Stimulated activated CD4-positive, alpha-beta T cell treated with anti-CD3 and anti-CD28 coated beads, Interleukin-1b, Interleukin-23, amount 100 ng/mL, for 1 hour (primary cell): ENCODE measurements at places on chromosomes 11 and 22.

GRCh38 chr11:109641549-109641948 is 219.6 kb downstream of the C11orf87 start:
- no peak for DNase-seq

- no peak for DNase-seq
These were observed 91.7 kb downstream of the PDE2A start for GRCh38 chr11:72582206-72583176.

DNA sequence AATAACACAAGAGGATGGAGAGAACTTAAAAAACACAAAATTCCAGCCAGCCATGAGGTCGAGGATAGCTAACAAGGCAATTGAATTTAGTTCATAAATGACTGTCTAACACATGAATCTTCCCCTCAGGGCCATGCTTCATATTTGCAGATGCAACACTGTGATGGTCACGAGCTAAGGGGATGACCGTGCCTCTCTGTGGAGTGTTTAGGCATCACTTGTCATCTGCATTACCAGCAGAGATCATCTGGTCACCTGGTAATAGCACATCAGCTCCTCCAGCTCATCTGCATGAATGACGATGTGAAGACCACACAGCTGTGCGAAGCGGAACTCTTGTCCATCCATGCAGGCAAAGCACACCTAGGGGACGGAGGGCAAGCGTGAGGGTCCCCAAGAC is 20.9 kb upstream of the SLC25A1 start:
- DNase-seq = no peak

- no peak for DNase-seq
These were observed 78.0 kb upstream of the SHANK2 start for GRCh38 chr11:71330349-71330748.

GRCh38 chr22:36544107-36544620 is 15.2 kb upstream of the EIF3D start:
- DNase-seq = no peak

- no peak for DNase-seq
These were observed 31.4 kb downstream of the TECTA start for GRCh38 chr11:121132211-121132976.

- DNase-seq = no peak
These were observed 189.0 kb upstream of the NARS2 start for GRCh38 chr11:78763664-78764063.

DNA sequence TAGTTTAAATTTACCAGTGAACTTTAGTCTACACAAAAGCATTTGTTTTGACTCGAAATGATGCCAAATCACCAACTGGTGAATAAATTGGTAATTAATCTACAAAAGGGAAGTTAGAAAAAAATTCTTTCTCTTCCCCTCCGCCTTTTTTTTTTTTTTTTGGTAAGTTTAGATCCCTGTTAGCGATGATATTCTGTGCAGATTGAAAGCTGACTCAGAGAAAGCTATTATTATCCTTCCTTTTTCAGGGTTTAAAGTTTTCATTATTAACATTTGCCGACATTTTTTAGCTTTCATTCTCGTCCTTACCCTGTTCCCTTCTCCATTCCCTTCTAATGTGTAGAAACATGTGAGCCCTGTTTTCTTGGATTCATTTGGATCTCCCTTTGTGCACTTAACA is 16.8 kb upstream of the NUP160 start:
- DNase-seq = no peak

- no peak for DNase-seq
These were observed 27.3 kb downstream of the PTPRJ start for GRCh38 chr11:48007677-48008076.

GRCh38 chr11:7527029-7527428 is 13.2 kb downstream of the PPFIBP2 start:
- DNase-seq = no peak

DNA sequence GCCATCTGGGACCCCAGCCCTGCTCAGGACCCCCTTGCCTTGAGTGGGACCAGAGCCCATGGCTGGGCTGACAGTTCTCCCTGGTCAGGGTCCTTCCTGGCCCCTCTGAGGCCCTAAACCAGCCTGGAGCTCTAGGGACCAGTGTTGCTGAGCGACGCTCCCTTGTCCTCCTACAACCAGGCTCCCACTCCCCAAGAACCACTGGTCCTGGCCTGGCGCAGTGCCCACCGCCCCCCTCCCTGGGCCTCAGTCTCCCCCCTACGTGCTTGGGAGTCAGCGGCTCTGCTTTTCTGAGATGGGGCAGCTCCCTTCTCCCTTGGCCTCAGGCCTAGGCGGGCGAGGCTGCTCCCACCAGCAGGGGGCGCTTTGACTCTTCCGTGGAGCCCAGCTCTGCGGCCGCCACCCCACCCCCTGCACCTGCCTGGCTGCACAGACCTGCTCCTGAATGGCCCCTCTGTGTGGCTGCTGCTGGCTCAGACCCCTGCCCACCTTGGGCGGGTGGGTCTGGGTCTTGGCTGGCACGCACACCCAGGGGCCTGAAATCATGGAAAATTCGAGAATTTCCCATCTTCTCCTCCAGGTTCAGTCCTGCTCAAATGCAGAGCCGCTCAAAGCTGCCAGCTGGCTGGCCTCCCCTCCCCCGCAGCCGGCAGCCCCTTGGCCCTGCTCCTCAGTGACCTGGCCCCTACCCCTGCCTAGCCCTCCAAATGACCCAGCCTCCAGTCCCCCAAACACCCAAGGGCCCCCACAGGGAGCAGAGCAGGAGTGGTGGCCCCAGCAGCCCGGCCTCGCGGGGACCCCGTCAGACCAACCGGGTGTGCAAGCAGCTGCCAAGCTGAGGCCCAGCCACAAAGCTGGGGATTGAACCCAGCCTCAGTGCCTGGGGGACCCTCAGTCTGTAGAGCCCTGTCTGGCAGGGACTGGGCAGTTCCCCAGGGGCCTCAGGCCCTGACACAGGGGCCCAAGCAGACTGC is 9.1 kb downstream of the PRR33 start:
- peak; percentile 81 for DNase-seq

DNA sequence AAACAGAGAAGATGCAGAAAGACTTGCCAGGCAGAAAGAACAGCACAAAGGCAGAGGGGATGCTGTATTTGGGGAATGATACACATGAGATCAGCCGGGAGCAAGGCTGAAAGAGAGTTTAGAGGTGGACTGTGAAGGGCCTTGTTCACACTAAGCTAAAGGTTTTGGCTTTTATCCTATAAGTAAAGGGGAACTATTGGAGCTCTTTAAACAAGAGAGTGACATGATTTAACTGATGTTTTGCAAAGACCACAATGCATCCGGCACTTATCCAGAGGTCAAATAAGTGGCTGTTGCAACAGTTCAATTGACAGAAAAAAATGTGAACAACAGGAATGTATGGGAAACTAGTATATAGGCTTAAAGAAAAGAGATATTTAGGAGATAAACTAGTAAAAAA is 64.7 kb upstream of the RRAS2 start:
- no peak for DNase-seq

DNA sequence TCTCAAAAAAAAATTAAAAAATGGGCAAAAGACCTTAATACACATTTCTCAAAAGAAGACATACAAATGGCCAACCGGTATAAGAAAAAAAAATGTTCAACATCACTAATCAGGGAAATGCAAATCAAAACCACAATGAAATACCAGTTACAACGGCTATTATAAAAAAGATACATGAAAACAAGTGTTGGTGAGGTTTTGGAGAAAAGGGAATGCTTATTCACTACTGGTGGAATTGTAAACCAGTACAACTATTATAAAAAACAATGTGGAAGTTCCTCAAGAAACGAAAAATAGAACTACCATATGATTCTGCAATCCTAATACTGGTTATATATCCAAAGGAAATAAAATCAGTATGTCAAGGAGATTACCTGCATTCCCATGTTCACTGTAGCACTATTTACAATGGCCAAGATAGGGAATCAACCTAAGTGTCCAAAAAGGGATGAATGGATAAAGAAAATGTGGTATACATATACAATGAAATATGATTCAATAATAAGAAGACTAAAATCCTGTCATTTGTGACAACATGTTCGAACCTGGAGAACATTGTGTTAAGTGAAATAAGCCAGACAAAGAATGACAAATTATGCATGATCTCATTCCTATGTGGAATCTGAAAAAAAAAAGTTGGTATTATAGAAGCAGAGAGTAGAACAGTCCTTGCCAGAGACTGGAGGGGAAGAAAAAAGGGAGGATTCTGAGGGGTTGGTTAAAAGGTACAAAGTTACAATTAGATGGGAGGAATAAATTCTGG is 256.9 kb upstream of the PITPNB start:
- DNase-seq = no peak

DNA sequence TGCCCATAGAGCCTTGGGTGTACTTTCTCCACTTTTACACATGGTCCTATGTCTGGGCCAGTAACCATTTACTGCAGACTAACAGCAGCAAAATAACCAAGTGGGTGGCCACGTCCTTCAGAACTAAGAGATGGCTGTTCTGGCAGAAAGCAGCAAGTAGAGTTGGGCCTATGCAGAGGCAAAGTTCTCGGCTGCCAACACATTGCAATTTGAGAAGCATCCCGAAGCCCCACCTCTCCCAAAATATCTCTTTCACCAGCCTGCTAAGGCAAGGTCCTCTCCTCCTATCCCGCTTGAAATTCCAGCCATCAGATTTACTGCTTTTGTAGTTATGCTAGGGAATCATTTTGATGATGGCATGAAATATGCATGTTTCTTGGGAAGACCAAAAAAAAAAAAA is 118.5 kb upstream of the APOA1 start:
- DNase-seq = no peak

- no peak for DNase-seq
These were observed 19.1 kb upstream of the ISX start for GRCh38 chr22:35046744-35047462.

- DNase-seq = no peak
These were observed 76.0 kb downstream of the LARGE1 start for GRCh38 chr22:33844273-33844672.

DNA sequence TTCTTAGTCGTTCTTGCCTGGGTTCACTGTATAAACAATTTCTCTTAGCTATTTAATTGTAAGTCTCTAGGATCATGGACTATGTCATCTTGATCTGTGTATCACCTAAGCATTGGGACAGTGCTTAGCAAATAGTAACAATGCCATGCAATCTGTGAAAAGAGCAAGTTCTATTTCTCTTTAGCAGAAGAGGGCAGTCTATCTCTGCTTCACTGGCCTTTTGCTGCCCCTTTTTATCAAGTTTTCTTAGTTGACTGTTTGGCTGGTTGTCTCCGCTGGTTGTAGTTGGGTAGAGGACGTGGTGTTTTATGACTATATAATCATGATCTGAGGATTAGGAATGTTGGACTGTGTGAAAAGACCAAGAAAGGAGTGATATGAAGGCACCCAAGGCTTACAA is 315.0 kb downstream of the JRKL start:
- no peak for DNase-seq

DNA sequence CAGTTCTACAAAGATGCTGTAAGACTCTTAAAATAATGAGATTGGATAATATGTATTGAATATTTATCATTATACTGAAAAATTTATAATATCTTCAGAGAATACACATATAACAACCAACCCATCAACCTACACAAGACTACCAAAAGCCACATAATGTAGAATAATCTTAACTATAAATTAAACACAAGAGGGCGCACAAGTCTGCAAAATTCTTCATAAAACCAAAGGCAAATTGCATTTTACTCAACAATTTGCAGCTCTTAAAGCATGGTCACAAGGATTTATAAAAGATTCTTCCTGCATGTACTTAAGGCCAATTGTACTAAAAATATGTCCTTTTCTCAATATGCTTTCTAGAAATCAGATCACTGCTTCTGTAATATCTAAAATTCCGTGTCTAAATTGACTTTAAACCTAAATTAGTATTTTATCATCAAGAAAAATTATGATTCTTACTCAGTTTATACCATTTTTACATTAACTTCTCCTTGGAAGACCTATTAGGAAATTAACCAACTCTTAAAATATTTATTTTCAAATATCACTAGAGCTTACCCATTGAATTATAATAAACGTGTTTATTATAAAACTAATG is 79.0 kb downstream of the TTC28 start:
- DNase-seq = no peak

DNA sequence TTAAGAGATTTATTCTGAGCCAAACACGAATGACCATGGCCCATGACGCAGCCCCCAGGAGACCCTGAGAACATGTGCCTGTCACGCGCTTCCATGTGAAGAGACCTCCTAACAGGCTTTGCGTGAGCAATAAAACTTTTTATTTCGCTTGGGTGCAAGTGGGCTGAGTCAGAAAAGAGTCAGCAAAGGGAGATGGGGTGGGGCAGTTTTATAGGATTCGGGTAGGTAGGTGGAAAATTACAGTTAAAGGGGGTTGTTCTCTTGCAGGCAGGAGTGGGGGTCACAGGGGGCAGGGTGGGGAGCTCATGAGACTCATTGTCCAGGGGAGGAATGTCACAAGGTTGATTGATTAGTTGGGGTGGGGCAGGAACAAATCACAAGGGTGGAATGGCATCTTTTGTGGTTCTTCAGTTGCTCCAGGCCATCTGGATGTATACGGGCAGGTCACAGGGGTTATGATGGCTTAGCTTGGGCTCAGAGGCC is 77.2 kb upstream of the FTH1 start:
- DNase-seq = no peak

DNA sequence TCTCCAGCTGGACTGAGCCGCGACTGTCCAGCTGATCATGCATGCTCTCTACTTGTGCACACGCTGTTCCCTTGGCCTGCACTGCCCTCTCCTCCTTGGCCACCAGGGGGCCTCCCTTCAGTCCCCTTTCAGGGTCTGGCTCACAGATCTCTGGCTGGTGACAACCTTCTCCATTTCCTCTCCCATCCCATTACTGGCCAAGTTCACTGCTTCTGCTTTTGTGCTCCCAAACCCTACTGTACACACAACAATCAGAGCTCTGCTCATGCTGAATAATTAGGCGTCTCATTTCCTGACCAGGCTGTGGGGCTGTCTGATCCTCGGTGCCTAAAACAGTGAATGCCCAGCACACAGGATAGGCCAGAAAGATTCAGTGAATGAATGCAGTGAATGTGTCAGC is 224.0 kb upstream of the NARS2 start:
- DNase-seq = no peak

DNA sequence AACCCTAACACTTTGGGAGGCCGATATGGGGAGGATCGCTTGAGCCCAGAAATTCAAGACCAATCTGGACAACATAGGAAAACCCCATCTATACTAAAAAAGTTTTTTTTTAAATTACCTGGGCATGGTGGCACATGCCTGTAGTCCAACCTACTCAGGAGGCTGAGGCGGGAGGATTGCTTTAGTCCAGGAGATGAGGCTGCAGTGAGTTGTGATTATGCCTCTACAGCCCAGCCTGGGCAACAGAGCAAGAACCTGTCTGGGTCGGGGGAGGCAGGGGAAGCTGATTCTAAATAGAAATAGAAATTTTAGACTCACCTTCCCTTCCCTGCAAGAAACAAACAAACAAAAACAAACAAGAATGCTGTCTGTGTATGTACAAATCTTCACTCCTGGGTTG is 52.9 kb upstream of the PRODH start:
- DNase-seq = no peak

- DNase-seq = no peak
These were observed 12.7 kb upstream of the IL2RB start for GRCh38 chr22:37162221-37163095.
